Erythroblast (primary cell): ENCODE measurements at places on chromosomes 4 and X.
A peak's percentile ranks its signal among the peaks of the same experiment; 100 is the strongest.

GRCh38 chrX:32045149-32045548 is 973.3 kb upstream of the FTHL17 start:
- DNase-seq, result no peak

DNA sequence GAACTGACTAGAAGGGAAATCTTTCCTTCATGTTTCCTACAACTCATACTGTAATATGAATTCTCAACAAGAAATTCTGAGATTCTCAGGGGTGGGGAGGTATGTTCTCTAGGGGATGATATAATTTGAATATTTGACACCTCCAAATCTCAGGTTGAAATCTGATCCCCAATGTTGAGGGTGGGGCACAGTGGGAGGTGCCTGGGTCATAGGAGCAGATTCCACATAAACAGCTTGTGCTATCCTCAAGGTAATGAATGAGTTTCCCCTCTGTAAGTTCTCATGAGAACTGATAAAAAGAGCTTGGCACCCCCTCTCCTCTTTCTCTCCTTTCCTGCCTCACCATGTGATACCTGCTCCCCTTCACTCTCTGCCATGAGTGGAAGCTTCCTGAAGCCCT is 21.5 kb downstream of the FBXW7 start:
- DNase-seq, result no peak

GRCh38 chrX:144637731-144638130 is 609.6 kb upstream of the SPANXN1 start:
- DNase-seq, result no peak

GRCh38 chr4:181748581-181748980 is 494.6 kb upstream of the TENM3 start:
- DNase-seq, result no peak

DNA sequence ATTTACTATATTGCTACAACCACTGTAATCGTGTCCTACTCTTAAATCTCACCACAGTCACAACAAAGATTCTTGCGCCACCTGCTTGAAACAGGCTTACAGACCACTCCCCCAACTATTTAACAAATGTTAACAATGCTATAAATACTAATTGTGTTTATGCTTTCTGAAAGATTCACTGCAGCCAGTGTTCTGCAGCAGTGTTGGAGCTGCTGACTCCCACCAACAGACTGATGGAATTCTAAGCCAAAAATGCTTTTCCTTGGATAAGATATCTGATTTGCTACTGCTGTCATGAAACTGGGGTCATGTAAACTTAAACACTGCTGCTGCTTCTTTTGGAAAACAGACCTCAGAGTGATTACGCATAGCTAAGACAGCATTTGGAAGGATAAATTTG is 244.2 kb upstream of the MAB21L2 start:
- DNase-seq, result no peak

GRCh38 chrX:135308345-135308855 is 880 bp upstream of the ETDC start:
- peak; percentile 0 for DNase-seq

- DNase-seq, result no peak
Measured at GRCh38 chr4:125951261-125951887, 636.6 kb downstream of the FAT4 start.

- DNase-seq, result peak; percentile 33
Measured at GRCh38 chr4:26325191-26325590, 4.4 kb downstream of the RBPJ start.

DNA sequence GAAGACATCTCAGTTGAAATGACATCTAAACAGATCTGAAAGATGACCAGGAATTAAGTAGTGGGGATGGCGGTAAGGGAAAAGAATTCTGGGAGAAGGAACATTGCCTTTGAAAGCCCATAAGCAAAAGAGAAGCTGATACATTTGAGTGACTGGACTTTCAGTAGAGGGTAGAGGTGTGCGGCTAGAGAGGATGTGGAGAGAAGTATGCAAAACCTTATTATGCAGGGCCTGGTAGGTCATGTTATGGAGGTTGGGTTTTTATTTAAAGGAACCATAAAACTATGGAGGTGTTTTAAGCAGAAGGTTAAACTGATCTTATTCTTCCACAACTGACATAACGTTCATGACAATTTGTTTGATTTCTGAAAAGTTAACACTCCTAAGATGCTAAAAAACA is 36.3 kb downstream of the RPS6KA3 start:
- no peak for DNase-seq

DNA sequence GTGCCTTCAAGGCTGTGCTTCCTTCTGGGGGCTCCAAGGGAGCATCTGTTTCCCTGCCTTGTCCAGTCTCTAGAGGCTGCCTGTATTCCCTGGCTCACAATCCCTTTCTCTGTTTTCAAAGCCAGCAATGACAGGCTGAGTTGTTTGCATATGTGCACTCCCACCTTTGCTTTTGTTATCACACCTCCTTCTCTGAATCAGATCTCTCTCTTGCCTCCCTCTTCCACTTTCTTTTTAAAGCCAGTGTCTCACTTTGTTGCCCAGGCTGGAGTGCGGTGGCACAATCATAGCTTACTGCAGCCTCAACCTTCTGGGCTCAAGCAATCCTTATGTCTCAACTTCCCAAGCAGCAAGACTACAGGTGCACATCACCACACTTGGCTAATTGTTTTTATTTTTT is 37.1 kb upstream of the LEF1 start:
- DNase-seq, result no peak

- no peak for DNase-seq
Measured at GRCh38 chr4:26152056-26152455, 168.8 kb upstream of the RBPJ start.

DNA sequence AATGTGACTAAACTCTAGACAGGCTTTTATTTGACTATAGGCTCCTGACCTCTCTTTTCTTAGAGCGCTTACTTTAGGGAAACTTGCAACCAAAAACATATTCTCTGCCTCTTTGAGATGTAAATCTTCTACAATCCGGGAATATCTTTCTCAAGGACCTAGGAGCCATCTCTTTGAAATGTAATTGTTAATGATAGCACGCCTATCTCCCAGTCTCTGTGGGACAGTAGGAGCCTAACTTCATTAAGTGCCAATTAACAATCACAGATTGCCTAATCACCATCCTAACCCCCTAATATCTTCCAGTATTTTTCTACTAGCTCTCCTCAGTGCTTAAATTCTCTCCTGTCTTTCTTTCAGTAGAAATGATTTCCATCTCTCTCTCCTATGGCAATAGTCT is 628.6 kb downstream of the DMD start:
- no peak for DNase-seq
